ENCODE measurements at places on chromosomes 4 and X. TPM values are rescaled to one million over a fixed set of nuclear protein-coding genes. Genes with fewer than 3 reads are reported as not detected.
A peak's percentile ranks its signal among the peaks of the same experiment; 100 is the strongest.

DNA sequence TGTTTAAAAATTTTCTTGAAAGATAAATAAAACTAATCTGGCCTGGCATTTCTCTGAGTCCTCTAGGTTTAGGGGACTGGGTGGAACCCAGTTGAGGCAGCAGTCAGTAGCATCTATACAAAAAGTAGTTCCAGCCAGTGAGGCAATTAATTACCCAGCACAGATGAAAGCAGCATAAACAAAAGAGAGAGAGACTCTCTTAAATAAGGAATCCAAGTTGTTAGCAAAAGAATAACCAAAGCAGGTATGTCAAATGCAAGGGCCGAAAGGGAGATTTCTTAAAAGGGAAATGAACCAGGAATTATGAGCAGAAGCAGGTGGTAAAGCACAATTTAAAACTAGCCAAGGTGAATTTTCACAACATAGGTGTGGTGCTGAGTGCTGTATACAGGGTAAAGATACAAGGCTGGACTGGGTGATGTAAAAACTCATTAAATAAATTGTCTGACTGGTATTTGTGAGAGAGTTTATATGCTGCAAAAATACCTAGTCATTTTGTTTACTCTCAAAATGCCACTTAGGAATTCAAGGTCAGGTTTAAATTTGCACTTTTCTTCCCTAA is 94.6 kb upstream of the GALNT7 start:
- H3K27me3 ChIP-seq: no peaks in the 10 kb centered on the region
- H3K4me1 ChIP-seq: peaks cover 15% of the 10 kb centered on the region
- H3K27ac ChIP-seq: peak overlapping the region; percentile 6
- H3K36me3 ChIP-seq: peaks cover 2% of the 10 kb centered on the region
- H3K4me3 ChIP-seq: no peak overlapping the region

DNA sequence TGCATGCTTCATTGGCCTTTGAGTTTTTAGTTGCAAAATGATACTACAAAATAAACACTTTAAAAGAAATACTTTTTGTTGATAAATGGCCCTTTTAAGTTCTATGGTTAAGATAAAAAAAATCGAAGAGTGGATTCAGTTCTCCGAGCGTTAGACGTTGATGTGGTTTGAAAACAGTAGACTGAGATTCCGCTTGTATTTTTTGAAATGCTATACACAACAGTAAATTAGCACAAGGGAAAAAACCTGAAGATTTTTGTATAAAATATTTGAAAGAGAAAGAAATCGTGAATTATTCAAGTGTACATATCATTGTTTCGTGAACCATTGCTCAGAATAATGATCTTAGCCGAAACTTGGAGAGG is 1.4 kb downstream of the BMP2K start:
- no peak for DNase-seq
- peak overlapping the region; percentile 91 for H3K27ac ChIP-seq
- peaks cover 12% of the 10 kb centered on the region for H3K4me1 ChIP-seq
- no peaks in the 10 kb centered on the region for H3K36me3 ChIP-seq

DNA sequence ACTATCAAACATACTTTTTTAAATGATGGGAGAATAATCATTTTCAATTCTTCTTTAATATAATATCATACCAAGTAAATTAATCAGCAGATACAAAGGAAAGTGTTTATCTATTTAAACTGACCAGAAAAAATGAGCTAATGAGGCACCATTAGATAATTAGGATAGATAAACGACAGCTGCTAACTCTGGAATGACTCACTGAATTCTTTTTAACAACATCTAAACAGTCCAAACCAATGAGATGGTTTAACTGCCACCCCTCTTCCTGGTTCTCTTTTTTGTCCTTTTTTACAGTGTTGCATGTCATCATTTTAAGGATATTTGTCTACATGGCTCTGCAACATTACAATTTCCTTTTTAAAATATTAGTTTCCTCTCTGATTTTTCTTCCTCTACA is 41.6 kb downstream of the UNC5C start:
- peak overlapping the region; percentile 1 for H3K27ac ChIP-seq
- H3K4me1 ChIP-seq: peaks cover 51% of the 10 kb centered on the region
- H3K4me3 ChIP-seq: no peak overlapping the region
- no peaks in the 10 kb centered on the region for H3K27me3 ChIP-seq
- peaks cover 9% of the 10 kb centered on the region for H3K36me3 ChIP-seq

GRCh38 chr4:116070283-116070682 is 956.9 kb upstream of the NDST4 start:
- no peak overlapping the region for H3K27ac ChIP-seq
- H3K4me1 ChIP-seq: peaks cover 2% of the 10 kb centered on the region
- H3K27me3 ChIP-seq: no peaks in the 10 kb centered on the region
- DNase-seq: no peak
- no peak overlapping the region for H3K4me3 ChIP-seq
- H3K36me3 ChIP-seq: peaks cover 6% of the 10 kb centered on the region

- H3K4me1 ChIP-seq: peaks cover 45% of the 10 kb centered on the region
- DNase-seq: no peak
- no peak overlapping the region for H3K27ac ChIP-seq
These were observed 215.6 kb upstream of the FAT1 start for GRCh38 chr4:186939226-186939625.

- H3K4me1 ChIP-seq: peaks cover 7% of the 10 kb centered on the region
- no peak overlapping the region for H3K4me3 ChIP-seq
- H3K27me3 ChIP-seq: peaks cover 6% of the 10 kb centered on the region
- no peak for DNase-seq
- H3K27ac ChIP-seq: no peak overlapping the region
These were observed 190.1 kb downstream of the ZNF330 start for GRCh38 chr4:141410839-141411238.

DNA sequence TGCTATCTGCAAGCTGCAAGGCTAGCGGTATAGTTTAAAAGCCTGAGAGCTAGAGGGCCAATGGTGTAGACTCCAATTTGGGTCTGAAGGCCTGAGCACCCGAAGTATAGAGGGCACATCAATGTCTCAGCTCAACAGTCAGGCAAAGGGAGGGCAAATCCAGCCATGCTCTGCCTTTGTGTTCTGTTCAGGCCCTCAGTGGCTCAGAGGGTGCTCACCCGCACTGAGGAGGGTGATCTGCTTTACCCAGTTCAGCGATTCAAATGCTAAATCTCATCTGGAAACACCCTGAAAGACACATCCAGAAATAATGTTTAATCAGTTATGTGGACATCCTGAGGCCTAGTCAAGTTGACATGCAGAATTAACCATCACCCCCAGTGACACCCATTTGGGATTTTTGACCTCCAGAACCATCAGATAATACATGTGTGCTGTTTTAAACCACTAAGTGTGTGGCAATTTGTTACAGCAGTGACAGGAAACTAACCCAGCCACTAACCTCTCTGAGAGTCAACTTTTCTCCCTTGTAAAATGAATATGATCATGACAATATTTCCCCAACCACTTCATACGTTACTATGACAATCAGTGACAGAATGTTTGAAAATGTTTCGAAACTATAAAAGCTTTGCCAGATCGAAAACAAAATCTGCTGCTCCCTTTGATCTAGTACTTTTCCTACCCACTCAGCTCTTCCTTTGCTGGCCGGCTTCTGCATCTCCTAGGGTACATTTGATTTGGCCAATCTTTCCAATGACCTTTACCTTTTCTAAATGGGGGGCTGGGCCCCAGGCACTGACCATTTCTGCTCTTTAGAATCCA is 8.4 kb upstream of the TBL1X start:
- H3K27me3 ChIP-seq: no peaks in the 10 kb centered on the region
- H3K36me3 ChIP-seq: no peaks in the 10 kb centered on the region
- H3K27ac ChIP-seq: no peak overlapping the region

GRCh38 chr4:67483868-67484602 is 61.3 kb downstream of the CENPC start:
- no peak overlapping the region for H3K27ac ChIP-seq
- H3K4me3 ChIP-seq: no peak overlapping the region
- H3K27me3 ChIP-seq: no peaks in the 10 kb centered on the region
- H3K4me1 ChIP-seq: no peaks in the 10 kb centered on the region
- DNase-seq: no peak
- peaks cover 48% of the 10 kb centered on the region for H3K36me3 ChIP-seq

DNA sequence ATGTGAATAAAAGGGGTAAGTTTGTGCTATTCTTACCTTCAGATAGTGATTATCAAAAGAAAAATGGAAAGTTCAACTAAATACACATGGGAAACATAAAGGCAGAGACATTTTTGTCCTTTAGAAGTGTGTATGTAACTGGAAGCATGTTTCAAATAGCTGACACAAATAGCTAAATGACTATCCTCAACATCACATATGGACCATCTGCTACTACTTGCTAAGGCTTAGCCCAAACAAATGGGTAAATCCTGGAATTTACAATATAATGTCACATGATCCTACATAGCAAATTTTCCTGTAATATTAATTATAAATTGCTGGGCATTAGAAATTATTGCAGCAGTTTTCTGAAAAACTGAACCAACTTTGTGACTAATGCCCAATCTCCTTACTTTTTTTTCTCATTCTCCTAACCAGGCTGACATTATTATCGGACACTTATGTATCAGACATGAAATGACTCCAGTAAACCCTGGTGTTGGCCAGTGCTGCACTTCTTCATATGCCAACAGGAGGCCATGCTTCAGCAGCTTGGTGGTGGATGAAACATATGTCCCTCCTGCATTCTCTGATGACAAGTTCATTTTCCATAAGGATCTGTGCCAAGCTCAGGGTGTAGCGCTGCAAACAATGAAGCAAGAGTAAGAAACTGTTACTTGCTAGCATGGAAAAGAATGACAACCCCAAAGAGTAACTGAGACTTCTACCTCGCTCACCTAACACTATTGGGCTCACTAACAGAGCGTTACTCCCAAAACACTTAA is 16.1 kb downstream of the AFP start:
- no peak overlapping the region for H3K4me3 ChIP-seq
- H3K4me1 ChIP-seq: peaks cover 20% of the 10 kb centered on the region
- H3K36me3 ChIP-seq: no peaks in the 10 kb centered on the region
- DNase-seq: no peak

DNA sequence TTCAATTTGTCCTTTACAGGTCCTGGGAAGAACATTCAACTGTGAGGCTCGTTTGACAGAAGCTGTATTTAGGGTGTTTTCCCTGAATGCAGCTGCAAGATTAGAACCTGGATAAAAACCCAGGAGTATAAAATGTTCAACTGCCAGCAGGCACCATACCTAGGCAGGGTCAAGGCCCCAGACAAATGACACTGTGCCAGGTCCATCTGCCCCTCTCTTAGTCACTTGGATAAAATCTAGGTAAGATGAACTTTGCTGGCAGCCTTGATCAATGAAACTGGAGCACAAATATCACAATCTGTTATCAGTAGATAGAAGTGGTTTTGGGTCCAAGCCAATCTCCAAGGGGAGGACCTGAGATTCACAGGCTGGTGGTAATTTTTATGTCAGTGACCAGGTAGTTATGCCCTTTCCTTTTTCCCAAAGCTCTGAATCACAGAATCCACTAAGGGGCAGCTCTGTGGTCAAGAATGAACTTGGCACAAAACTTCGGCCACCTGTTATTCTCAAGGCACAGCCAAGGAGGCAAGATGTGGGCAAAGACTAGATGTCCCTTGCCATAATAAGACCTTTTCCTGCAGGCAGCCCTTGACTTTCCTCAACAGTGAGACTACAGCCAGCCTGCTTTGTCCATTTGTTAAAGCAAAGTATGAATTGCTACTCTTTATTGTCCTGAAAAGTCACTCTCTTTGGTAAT is 501.0 kb downstream of the PPARGC1A start:
- H3K27ac ChIP-seq: no peak overlapping the region
- no peak overlapping the region for H3K4me3 ChIP-seq
- H3K27me3 ChIP-seq: peaks cover 2% of the 10 kb centered on the region
- DNase-seq: no peak

- H3K36me3 ChIP-seq: no peaks in the 10 kb centered on the region
- H3K4me3 ChIP-seq: no peak overlapping the region
- peaks cover 9% of the 10 kb centered on the region for H3K4me1 ChIP-seq
- no peak for DNase-seq
- no peak overlapping the region for H3K27ac ChIP-seq
- H3K27me3 ChIP-seq: no peaks in the 10 kb centered on the region
These were observed 134.5 kb upstream of the KLF3 start for GRCh38 chr4:38529189-38530115.

DNA sequence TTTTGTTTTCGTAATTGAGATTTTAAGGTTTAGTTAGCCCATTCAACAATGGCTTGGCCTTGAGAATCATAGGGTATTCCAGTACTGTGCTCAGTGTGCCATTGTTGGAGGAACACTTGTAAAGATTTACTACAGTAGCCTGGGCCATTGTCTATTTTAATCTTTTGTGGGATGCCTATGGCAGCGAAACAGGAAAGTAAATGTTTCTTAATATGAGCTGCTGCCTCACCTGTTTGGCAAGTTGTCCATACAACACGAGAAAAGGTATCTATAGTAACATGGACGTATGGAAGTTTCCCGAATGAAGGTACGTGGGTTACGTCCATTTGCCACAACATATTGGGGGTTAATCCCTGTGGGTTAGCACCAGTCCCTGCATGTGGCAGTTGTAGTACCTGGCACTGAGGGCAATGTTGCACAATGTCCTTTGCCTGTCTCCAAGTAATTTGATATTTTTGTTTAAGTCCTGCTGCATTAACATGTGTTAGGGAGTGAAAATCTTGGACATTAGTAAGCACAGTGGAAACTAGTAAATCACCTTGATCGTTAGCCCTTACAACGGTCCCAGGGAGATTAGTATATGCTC is 38.6 kb upstream of the AADAT start:
- H3K4me1 ChIP-seq: no peaks in the 10 kb centered on the region
- H3K4me3 ChIP-seq: no peak overlapping the region
- peaks cover 3% of the 10 kb centered on the region for H3K36me3 ChIP-seq
- DNase-seq: no peak

DNA sequence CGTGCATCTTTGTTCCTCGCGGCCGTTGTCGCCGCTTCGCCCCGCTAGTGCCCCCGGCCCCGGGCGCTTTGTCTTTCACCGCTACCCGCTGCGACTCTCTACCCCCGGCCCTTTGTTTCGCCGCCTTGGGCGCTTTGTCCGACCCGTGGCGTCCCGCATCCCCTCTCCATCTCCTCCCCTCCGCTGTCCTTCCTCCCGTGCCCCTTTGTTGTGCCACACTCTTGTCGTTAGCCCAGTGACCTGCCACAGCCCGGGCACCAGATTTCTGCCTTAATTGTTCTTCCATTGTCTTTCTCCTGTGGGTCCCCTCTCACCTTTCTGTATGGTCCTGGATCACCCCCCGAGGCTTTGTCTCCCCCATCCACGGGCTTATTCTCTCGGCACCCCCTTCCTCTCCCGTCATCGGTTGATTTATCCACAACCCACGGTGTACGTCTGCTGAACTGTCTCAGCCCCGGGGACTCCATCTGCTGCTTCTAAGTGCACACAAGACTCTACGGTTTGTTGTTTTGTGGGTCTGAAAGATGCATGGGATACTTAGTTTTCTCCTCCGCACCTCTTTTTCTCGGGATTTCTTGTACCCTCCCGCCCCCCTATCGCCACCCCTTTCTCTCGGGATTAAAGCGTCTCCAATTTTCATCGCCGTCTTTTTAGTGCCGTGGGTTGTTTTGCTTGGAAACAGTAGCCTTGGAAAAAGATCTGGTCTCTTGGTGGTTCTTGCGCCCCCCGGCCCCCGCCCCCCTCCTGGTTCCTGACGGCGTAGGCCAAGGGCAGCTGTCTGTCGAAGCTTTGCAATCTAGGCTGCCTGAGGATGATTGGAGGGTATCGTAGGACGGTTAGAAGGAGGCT is 783 bp downstream of the RBPJ start:
- no peaks in the 10 kb centered on the region for H3K36me3 ChIP-seq
- H3K4me1 ChIP-seq: peaks cover 27% of the 10 kb centered on the region
- H3K4me3 ChIP-seq: peak overlapping the region; percentile 98
- peak; percentile 49 for DNase-seq
- peak overlapping the region; percentile 98 for H3K27ac ChIP-seq

Gene NAP1L3
- 25.4 TPM for total RNA-seq

Gene MAML3
- 26.0 TPM for total RNA-seq

Gene PHOX2B
- total RNA-seq: not detected

Gene OTC
- total RNA-seq: not detected

Gene ZIC3
- not detected for total RNA-seq

Gene CENPVL3
- total RNA-seq: 5.5 TPM

Gene CSAG2
- total RNA-seq: not detected

Gene LRCH2
- 29.4 TPM for total RNA-seq

Data from mesothelial cell of epicardium (in vitro differentiated cells).